ENCODE measurements at places on chromosomes 5 and 9.
A peak's percentile ranks its signal among the peaks of the same experiment; 100 is the strongest.

DNA sequence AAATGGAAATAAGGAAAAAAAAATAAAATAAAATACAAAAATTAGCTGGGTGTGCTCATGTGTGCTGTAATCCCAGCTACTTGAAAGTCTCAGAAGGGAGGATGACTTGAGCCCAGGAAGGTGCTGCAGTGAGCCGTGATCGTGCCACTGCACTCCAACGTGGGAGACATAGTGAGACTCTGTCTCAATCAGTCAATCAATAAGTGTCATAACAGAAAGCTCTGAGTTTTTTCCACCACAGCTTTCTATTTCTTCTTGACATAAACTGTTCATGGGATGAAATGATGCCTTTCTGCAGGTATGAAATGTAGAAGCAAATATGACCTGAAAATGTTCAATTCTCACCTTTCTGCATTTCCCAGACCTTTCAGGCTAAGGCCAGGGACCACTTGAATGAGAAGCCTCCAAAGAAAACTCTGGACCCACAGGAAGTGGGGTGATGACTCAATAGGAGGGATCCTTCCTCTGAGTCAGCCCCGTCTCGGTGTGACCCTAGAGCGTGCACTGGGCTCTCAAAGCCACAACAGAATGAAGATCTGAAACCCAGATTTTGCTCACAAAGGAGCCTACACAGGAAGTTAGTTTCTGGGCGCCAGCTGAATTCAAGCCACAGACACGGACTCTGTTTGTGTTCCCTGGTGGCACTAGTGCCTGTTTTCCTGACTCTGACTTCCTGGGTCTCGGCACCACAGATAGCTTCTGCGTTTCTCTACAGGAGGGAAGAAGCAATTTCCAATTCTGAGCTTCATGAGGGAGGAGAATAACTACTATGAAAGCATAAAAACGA, 62.0 kb downstream of the ANKH start:
- peak; percentile 98 for DNase-seq

GRCh38 chr5:169174923-169175322, 126.0 kb downstream of the SLIT3 start:
- no peak for DNase-seq

DNA sequence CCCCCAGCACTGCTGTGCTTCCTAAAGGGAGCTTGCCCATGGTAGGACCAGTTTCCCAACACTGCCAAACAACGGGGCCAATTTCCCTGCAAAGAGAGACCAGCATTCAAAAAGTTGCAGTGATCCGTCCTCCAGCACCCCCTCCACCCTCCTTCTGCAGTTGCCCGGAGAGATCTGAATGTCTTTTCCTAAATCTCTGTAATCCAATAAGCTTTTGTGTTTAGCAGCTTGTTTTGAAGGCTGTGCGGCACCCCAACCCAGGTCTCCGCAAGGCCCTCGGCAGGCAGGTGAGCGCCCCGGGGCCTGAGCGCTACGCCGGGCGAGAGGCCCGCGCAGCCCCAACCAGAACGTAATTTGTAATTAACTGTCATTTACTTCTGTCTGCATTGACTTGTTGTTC, 366.9 kb upstream of the IRX2 start:
- DNase-seq = no peak

- no peak for DNase-seq
Observed at GRCh38 chr5:93603793-93604643, 21.0 kb downstream of the NR2F1 start.
